NCI-H1092 (cell line): ENCODE measurements at places on chromosomes 4 and X.
A peak's percentile ranks its signal among the peaks of the same experiment; 100 is the strongest.

- DNase-seq: no peak
Measured at GRCh38 chr4:87306056-87306455, 16.6 kb downstream of the HSD17B13 start.

DNA sequence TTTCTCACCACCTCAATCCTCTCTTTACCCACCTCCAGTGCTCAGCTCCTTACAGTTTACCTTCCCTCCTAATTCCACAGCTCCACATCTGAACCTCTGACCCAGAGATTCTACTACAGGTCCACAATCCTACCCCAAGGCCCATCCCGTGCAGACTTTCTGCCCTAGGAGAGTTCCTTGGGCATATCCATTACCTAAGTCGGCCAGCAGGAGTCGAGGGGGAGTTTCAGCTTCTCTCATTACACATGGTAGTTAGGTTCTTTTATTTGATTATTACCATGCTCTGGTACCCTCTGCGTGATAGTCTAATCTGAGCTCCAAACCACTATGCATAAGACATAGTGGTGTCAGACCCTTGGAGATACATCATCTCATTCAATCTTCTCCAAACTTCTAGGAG, 117.9 kb downstream of the SH3RF1 start:
- no peak for DNase-seq

GRCh38 chr4:53646795-53647194, 55.5 kb upstream of the LNX1 start:
- peak; percentile 19 for DNase-seq

GRCh38 chr4:3410401-3411135, 31.2 kb upstream of the HGFAC start:
- DNase-seq: no peak

DNA sequence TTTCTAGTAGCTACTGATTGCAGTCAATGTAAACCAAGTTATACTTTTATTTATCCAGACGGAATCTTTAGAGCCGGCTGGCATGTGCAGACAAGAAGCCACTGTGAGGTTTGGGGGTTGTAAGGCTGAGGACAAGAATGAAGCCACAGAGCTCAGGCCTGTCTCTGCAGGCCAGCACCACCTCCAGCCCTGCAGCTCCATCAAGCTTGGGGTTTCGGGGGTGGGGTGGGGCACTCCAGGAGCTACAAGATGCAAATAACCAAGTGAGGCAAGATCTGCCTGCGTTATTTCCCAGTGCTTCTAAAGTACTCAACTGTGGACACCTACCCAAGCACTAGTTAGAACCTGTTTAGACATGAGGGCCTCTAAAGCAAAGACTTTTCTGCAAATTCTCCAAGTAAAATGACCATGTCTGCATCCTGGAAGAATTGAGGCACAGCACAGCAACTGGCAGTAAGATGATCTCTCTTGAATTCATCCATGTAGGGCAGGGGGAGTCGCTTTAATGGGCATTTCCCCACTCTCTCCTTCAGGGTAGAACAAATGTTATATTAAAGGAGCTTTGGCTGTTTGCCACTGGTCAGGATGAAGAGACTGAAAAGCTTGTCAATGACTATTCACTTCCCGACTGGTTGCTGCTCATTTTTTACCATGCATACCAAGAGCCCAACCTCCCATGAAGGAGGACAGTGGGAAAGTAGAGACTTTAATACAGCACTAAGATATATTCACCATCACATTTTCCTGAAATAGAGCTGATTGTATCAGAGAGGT, 222.5 kb downstream of the MGST2 start:
- DNase-seq: no peak

DNA sequence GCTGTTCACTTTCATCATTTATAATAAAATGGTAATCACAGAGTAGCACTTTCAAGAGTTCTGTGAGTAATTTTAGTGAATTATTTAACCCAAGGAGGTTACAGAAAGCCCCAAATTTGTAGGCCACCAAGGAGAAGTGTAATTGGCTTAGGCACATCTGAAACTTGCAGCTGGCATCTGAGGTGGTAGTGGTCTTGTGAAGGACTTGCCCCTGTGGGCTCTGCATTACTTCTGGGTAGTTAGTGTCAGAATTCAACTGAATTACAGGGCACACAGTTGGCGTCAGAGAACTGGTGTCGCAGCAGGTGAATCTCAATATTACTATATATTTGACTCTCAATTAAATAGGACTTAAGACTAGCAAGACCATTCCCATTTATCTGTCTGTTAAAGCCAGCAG, 36.9 kb downstream of the GPR174 start:
- no peak for DNase-seq

DNA sequence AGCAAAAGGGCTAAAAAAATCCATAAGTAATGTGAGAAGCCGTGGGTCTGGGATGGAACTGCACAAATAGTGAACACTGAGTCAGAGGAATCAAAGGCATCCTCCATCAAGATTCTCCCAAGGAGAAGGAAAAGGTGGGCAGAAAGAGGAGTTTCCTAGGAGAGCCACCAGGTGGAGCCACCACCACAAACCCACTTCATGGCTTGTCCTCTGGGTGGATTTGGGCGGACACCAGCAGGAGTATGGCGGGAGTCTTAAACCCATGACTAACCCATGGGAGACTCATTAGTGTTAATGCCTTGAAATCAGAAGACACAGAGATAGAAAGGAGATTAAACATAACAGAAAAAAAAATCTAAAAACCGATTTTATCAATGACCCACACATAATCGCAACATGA, 147.7 kb downstream of the SH3KBP1 start:
- DNase-seq: peak; percentile 31

DNA sequence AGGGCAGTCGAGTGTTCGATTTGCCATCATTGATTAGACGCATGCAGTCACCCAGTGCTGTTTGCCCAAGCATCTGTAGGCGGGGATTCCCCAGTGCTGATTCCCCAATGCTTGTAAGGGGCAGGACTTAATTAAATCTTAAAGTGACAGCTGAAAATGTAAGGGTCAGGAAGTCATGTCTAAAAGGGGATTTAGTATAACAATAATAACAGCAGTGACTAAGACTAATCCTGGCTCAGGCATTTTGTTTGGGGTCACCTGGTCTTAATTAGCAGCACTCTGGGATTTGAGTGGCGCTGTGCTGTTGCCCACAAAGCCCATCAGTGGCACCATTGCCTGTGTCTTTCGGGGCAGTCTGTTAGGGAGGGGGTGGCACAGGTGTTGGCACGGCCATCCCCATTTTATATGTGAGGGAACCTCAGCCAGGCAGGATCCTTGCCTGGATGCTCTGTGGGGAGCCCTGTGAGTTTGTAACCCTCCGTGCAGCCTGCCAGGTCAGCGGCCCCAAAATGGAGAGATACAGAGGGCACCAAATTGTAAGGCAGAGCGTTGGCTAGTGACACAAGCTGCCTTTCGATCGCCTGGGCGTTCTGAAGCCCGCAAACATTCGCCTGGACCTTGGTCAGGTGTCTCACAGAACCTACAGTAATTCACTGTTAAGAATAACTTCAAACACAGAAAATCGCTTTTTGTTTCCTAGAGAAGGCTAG, 146.7 kb downstream of the TBL1X start:
- DNase-seq: peak; percentile 39

GRCh38 chr4:15042529-15043167, 40.4 kb downstream of the CPEB2 start:
- DNase-seq: no peak

DNA sequence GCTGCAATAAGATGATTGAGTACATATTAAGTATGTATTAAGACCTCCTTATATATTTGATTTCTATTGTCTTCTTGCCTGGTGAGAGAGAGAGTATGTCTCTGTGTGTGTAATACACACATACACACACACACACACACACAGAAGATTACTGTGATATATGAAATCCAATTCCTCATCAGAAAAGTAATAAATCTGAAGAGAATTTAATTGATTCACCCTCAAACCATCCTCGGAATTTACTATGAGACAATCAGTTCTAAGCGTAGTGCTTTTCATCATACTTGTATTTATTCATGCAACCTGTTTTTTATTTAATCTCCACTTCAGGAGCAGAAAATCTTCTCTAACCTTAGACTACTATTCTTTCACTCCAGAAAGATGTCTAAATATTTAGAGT, 62.3 kb upstream of the TLL1 start:
- no peak for DNase-seq
